ENCODE measurements at places on chromosomes 3 and 15.

DNA sequence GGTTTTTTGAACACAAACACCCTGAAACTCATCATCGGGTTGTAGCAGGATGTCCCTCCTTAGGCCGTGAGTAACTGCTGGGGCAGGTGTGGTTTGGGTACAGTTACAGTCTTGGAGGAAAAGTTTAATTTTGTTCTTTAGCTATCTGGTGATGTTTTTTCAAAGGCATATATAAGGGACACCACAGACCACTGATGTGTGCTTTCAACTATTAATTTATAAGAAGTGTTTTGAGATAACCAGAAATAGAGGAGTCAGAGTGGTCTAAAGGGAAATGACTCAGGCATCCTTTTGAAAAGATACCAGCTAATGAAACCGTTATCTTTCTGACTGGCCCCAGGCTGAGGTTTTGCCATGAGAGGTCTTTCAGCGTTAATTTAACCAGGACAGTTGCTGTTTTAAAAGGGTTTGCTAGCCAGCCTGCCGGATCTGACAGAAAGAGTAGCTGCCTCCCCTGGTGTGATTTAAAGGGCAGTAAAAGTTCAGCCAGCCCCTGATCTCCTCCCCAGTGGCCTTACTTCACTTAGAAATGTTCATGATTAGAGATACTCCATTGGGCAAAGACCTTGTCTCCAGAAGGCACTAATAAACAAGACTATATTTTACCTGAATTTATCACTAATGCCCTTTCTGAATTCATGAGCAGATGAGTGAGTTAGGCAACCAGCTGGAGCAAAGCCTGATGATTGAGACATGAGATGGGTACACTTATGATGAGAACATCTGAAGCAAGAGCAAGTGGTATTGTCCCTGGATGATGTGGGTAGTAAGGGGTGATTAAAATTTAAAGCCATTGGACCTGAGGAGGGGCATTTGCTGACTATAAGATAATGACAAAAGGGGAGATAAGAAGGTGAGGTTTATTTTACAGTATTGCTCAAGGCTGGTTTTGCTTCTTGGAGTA lies 482.5 kb upstream of the TBL1XR1 start:
- no peak for DNase-seq

DNA sequence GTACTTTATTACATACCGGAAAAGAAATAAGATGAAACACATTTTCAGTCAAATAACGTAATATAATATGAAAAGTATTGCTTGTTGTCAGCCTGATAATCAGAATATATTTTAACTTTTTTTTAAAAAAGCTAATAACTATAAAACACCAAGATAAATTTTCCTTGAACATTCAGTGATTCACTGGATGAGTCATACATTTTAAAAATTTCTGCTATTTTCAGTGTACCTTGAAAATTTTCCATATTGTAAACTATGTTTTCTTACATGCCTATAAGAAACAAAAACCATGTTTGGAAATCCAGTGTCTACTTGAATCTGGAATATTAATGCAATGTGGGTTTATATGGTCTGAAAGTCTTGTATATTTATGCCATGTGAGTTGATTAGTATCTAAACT lies 36.3 kb upstream of the MEIS2 start:
- no peak for DNase-seq

DNA sequence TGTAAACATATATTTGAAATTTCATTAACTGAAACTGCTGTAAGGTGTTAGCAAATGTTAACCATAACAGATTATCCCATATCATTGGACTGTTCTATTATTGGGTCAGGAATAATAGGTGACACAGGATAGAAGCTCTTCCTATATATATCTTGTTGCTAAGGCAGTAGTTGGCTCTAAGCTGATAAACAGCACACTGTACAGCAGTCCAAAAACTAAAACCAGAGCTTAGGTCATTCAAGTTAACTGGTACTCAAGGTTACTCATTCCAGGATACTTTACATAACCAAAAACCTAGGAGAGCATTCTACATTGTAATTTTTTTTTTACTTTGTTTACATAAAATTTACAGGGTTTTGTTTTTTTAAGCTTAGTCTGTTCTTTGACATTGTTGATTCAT lies 8.9 kb downstream of the DNAJC19 start:
- no peak for DNase-seq

GRCh38 chr3:112803467-112803866 lies 43.2 kb downstream of the CD200R1L start:
- no peak for DNase-seq

DNA sequence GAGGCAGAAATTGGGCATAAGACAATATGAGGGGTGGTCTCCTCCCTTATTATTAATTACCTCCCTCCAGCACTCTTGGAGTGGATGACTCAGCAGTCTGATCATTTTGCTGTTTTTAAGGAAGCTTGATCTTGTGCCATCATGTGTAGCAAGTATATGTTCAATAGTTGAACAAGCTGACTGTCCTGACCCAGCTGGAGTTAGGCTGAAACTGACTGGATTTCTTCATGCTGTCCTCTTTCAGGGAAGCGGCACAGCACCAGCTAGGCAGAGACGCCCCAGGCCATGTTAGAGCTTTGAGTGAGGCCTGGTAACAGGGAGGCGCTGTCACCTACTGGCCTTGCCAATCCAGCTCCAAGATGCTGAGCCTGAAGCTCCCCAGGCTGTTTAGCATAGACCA lies 54.4 kb upstream of the KIF23 start:
- DNase-seq = no peak

- DNase-seq = no peak
Measured at GRCh38 chr3:22555753-22556435, 647.2 kb upstream of the UBE2E2 start.

DNA sequence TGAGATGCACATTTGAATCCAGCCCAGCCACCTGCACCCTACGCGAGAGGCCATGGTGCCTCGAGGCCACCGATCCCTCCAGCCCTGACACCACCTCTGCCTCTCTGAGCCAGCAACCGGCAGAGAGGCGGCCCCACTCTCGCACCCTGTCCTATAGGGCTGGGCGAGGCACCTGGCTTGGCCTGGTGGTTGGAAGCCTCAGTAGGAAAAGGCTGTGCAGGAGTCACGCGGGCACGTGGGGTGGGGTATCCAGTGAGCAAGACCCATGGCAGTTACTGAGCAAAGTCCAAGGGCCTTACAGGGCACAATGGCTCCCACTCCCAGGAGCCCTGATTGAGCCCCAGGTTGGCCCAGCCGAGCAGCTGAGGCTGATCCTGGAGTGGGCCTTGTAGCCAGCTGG lies 12.4 kb upstream of the DUSP7 start:
- DNase-seq = no peak

Measured in activated CD4-positive, alpha-beta T cell treated with anti-CD3 and anti-CD28 coated beads for 1 hour (primary cell).